Activated naive CD8-positive, alpha-beta T cell treated with anti-CD3 and anti-CD28 coated beads, Interleukin-2, amount 10 ng/mL, durations not matched to agents 7 days and 5 days (primary cell): ENCODE measurements at places on chromosomes 11 and 22. TPM values are rescaled to one million over a fixed set of nuclear protein-coding genes. Genes with fewer than 3 reads are reported as not detected.
A peak's percentile ranks its signal among the peaks of the same experiment; 100 is the strongest.

DNA sequence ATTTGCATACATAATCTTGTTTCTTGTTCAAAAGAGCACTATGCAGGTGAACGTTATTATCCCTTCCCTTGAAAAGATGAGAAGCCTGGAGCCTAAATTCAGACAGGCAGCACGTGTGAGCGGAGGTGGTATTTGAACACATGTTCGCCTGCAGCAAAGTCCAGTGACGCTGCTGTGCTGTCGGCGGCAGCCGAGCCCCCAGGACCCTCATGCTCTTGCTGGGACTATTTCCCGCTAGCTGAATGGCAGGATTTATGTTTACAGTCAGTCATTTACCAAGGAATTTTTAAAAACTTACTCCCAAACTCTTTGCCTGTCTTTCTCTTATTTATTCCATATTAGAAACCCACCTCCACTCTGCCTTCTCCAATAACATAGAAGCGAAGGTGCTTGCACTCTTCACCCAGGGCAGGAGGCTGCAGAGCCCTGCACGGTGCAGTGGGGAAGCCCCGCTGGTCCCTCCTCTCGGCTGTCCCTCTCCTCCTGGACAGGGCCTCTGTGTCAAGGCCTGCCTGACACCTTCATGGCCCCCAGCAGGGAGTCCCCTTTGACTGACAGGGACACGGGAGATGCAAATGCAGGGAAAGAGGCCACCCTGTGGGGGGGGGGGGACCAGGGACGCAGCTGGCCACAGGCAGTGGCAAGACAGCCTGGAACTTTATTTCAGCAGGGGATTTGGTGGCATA lies 528.5 kb upstream of the B3GAT1 start:
- no peak overlapping the region for H3K4me3 ChIP-seq
- no peak overlapping the region for H3K27ac ChIP-seq
- DNase-seq, result no peak
- no peaks in the 10 kb centered on the region for H3K4me1 ChIP-seq

GRCh38 chr22:28198692-28199091 lies 279.6 kb upstream of the PITPNB start:
- no peaks in the 10 kb centered on the region for H3K4me1 ChIP-seq
- H3K4me3 ChIP-seq, result no peak overlapping the region
- DNase-seq, result no peak
- no peaks in the 10 kb centered on the region for H3K27me3 ChIP-seq
- H3K27ac ChIP-seq, result no peak overlapping the region
- no peaks in the 10 kb centered on the region for H3K36me3 ChIP-seq

DNA sequence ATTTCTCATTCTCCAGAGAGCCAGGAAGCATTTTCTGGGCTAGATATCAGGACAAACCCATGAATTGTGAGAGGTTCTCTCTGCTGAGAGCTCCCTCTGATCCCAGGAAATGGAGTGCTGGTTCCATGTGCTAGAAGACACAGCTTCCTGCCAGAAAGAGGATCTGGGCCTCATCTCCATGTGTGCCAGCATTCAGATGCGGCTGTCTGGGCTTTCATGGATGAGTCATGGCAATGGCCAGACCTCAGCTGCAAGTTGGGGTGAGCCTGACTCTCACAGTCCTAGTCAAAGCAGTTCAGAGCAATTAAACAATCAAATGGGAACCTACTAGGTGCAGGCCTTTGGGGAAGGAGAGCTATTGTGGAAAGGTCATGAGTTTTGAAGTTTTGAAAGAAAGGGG lies 82.3 kb upstream of the EED start:
- peaks cover 13% of the 10 kb centered on the region for H3K4me1 ChIP-seq
- no peak overlapping the region for H3K27ac ChIP-seq
- DNase-seq, result no peak
- no peak overlapping the region for H3K4me3 ChIP-seq

- no peak for DNase-seq
- H3K36me3 ChIP-seq, result peaks cover 25% of the 10 kb centered on the region
- H3K4me1 ChIP-seq, result no peaks in the 10 kb centered on the region
- no peaks in the 10 kb centered on the region for H3K27me3 ChIP-seq
These were observed 72.9 kb downstream of the DKK3 start for GRCh38 chr11:11935536-11935935.

Gene NXPE4
- not detected for total RNA-seq

DNA sequence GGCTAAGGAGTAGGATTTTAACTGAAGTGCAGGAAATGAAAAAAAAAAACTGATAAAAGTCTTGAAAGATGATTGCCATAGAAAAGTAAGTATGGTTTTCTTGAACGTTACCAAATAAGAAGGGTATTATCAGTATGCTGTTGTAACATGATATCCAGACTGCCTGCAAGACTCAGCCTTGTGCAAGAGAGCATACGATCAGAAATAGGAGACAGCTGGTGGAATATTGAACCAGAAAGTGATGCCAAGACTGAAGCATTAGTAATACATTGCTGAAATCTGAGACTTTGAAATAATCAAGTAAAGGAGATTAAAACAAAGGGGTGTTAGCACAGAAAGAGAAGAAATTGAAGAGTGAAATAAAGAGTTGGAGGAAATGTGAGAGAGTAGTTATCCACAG lies 452.7 kb upstream of the CNTN5 start:
- no peaks in the 10 kb centered on the region for H3K4me1 ChIP-seq
- DNase-seq, result no peak
- no peaks in the 10 kb centered on the region for H3K27me3 ChIP-seq
- no peak overlapping the region for H3K27ac ChIP-seq

Gene CCDC116
- total RNA-seq, result 0.79 TPM

- H3K27ac ChIP-seq, result no peak overlapping the region
- peaks cover 4% of the 10 kb centered on the region for H3K4me1 ChIP-seq
- DNase-seq, result no peak
- H3K27me3 ChIP-seq, result peaks cover 25% of the 10 kb centered on the region
- H3K36me3 ChIP-seq, result no peaks in the 10 kb centered on the region
These were observed 23.5 kb downstream of the CHST1 start for GRCh38 chr11:45641961-45642360.

Gene C22orf42
- total RNA-seq, result not detected

Gene MGAT3
- 7.0 TPM for total RNA-seq

GRCh38 chr11:1564535-1565172 lies 7.4 kb downstream of the DUSP8 start:
- H3K36me3 ChIP-seq, result no peaks in the 10 kb centered on the region
- no peak overlapping the region for H3K4me3 ChIP-seq
- H3K4me1 ChIP-seq, result no peaks in the 10 kb centered on the region
- no peak for DNase-seq

Gene TNNI2
- 0.67 TPM for total RNA-seq

Gene TMEM109
- 97.8 TPM for total RNA-seq

GRCh38 chr11:78643676-78644056 lies 69.0 kb upstream of the NARS2 start:
- H3K27me3 ChIP-seq, result peaks cover 3% of the 10 kb centered on the region
- H3K27ac ChIP-seq, result no peak overlapping the region
- no peak overlapping the region for H3K4me3 ChIP-seq
- DNase-seq, result no peak

Gene GAL
- not detected for total RNA-seq

GRCh38 chr22:35479985-35480550 lies 60.6 kb upstream of the RASD2 start:
- no peaks in the 10 kb centered on the region for H3K36me3 ChIP-seq
- no peak overlapping the region for H3K4me3 ChIP-seq
- DNase-seq, result no peak
- no peak overlapping the region for H3K27ac ChIP-seq
- peaks cover 10% of the 10 kb centered on the region for H3K4me1 ChIP-seq

DNA sequence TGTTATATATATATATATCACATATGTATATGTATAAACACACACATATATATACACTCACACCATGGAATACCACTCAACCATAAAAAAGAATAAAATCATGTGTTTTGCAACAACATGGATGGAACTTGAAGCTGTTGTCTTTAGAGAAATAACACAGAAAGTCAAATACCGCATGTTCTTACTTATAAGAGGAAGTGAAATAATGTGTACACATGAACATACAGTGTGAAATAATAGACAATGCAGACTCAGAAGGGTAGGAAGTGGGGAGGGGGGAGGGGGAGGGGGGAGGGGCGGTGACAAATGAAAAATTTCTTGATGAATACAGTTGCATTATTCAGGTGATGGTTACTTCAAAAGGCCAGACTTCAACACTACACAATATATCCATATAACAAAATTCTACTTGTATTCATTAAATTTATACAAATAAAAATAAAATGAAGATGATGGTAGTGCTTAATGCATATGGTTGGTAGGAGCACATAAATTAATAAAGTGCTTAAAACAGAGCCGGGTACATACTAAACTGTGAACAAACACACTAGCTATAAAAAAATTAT lies 5.8 kb upstream of the OR5B2 start:
- H3K4me1 ChIP-seq, result no peaks in the 10 kb centered on the region
- no peak for DNase-seq
- H3K36me3 ChIP-seq, result no peaks in the 10 kb centered on the region

GRCh38 chr11:74559110-74559933 lies 33.1 kb upstream of the POLD3 start:
- no peaks in the 10 kb centered on the region for H3K4me1 ChIP-seq
- peaks cover 15% of the 10 kb centered on the region for H3K27me3 ChIP-seq
- no peaks in the 10 kb centered on the region for H3K36me3 ChIP-seq
- H3K4me3 ChIP-seq, result no peak overlapping the region

GRCh38 chr11:114616516-114616915 lies 20.9 kb upstream of the NXPE4 start:
- H3K4me3 ChIP-seq, result no peak overlapping the region
- no peak for DNase-seq
- H3K36me3 ChIP-seq, result no peaks in the 10 kb centered on the region
- H3K27ac ChIP-seq, result no peak overlapping the region
- H3K27me3 ChIP-seq, result no peaks in the 10 kb centered on the region

GRCh38 chr11:304915-305843 lies 2.4 kb upstream of the IFITM2 start:
- no peak overlapping the region for H3K4me3 ChIP-seq
- H3K4me1 ChIP-seq, result peaks cover 44% of the 10 kb centered on the region
- DNase-seq, result peak; percentile 63
- H3K27ac ChIP-seq, result peak overlapping the region; percentile 28
- peaks cover 18% of the 10 kb centered on the region for H3K36me3 ChIP-seq

Gene SCN3B
- total RNA-seq, result not detected

Gene LUZP2
- not detected for total RNA-seq

GRCh38 chr22:41919357-41920224 lies 4.7 kb upstream of the SHISA8 start:
- H3K27me3 ChIP-seq, result peaks cover 41% of the 10 kb centered on the region
- no peak overlapping the region for H3K27ac ChIP-seq
- peak; percentile 64 for DNase-seq
- H3K4me3 ChIP-seq, result peak overlapping the region; percentile 64
- H3K36me3 ChIP-seq, result no peaks in the 10 kb centered on the region

GRCh38 chr22:36925388-36926290 lies 12.2 kb downstream of the CSF2RB start:
- H3K4me1 ChIP-seq, result peaks cover 14% of the 10 kb centered on the region
- peaks cover 4% of the 10 kb centered on the region for H3K27me3 ChIP-seq
- peaks cover 1% of the 10 kb centered on the region for H3K36me3 ChIP-seq
- no peak overlapping the region for H3K4me3 ChIP-seq
- no peak for DNase-seq
- no peak overlapping the region for H3K27ac ChIP-seq

DNA sequence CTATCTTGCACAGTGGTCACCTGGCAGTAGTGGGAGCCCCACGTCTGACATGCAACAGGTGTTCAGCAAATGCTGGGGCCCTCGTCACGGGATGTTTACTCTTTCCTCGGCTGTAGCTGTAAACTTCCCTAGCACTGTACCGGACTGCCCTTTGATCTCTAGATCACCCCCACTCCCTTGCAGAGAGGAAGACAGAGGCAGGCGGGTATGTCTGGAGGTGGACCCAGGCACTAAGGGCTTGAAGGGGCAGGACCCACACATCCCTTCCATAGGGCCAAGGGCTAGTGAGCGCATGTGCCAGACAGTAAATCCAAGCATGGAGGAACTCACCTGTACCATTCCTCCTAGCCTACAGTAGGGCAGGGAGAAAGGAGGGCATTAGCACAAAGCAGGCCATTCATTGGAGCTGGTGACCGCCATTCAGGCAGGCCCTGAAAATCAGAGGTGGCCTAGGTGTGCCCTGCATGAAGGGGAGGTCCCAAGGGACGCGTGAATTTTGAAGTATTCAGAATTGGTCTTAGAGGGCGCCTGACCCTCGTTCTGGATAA lies 1.9 kb upstream of the SMTN start:
- H3K27me3 ChIP-seq, result no peaks in the 10 kb centered on the region
- H3K4me1 ChIP-seq, result peaks cover 26% of the 10 kb centered on the region
- H3K27ac ChIP-seq, result no peak overlapping the region
- H3K36me3 ChIP-seq, result no peaks in the 10 kb centered on the region
- H3K4me3 ChIP-seq, result no peak overlapping the region

DNA sequence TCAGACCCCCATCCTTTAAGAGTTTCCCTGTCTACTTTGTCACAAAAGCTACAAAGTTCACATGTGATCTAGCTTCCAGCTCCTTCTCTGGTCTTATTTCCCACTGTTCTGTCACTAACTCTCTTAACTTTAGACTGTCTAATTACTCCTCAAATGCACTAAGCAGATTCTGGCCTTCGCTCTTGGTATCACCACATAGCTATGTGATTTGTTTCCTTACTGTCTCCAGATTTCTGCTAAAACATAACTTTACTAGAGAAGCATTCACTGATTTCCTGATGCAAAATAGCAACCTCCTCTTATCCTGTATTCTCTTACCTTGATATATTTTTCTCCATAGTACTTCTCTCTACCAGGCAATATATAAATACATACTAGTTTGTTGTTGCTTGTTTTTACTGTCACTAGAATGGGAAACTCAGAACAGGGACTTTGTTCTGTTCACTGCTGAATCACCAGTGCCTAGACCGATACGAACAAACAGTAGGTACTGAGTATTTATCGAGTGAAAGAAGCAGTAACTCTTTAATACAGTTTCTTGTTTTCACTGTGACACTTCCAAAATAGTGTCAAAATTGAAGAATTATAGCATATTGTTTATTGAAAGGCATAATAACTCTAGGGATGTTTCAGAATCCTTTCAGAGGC lies 205.6 kb downstream of the DDX10 start:
- peaks cover 1% of the 10 kb centered on the region for H3K36me3 ChIP-seq
- H3K4me1 ChIP-seq, result peaks cover 19% of the 10 kb centered on the region
- H3K27me3 ChIP-seq, result no peaks in the 10 kb centered on the region
- no peak overlapping the region for H3K27ac ChIP-seq
- H3K4me3 ChIP-seq, result no peak overlapping the region
- DNase-seq, result no peak

Gene FAM83F
- total RNA-seq, result 0.20 TPM

DNA sequence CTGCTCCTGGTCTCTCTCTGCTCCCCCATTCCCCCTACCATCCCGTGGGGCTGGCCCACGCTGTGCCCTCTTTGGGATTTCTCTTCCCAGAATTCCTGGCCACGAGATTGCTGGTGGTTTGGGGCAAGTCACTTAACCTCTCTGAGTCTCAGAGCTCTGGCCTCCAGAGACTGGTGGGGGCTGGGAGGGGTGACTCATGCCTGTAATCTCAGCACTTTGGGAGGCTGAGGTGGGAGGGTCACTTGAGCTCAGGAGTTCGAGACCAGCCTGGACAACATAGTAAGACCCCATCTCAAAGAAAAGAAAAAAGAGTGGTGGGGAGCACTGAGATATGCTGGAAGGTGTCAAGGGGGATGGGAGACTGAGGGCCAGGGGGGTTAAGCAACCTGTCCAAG lies 18.3 kb downstream of the OTUB1 start:
- peaks cover 23% of the 10 kb centered on the region for H3K27me3 ChIP-seq
- H3K4me1 ChIP-seq, result peaks cover 5% of the 10 kb centered on the region
- peaks cover 5% of the 10 kb centered on the region for H3K36me3 ChIP-seq
- no peak for DNase-seq
- no peak overlapping the region for H3K27ac ChIP-seq

- H3K36me3 ChIP-seq, result no peaks in the 10 kb centered on the region
- H3K4me1 ChIP-seq, result no peaks in the 10 kb centered on the region
- H3K27ac ChIP-seq, result no peak overlapping the region
- no peak overlapping the region for H3K4me3 ChIP-seq
- no peaks in the 10 kb centered on the region for H3K27me3 ChIP-seq
These were observed 27.2 kb upstream of the PDGFD start for GRCh38 chr11:104191124-104191523.

GRCh38 chr11:125941619-125942611 lies 3.9 kb upstream of the VSIG10L2 start:
- H3K36me3 ChIP-seq, result no peaks in the 10 kb centered on the region
- H3K27ac ChIP-seq, result peak overlapping the region; percentile 10
- H3K4me3 ChIP-seq, result no peak overlapping the region
- H3K27me3 ChIP-seq, result peaks cover 1% of the 10 kb centered on the region
